Type B pancreatic cell (in vitro differentiated cells): ENCODE measurements at places on chromosomes 12 and 14. TPM values are rescaled to one million over a fixed set of nuclear protein-coding genes. Genes with fewer than 3 reads are reported as not detected.

GRCh38 chr12:108734200-108734906 lies 3.0 kb upstream of the CORO1C start:
- peak overlapping the region; percentile 82 for H3K4me3 ChIP-seq
- DNase-seq = no peak
- H3K27me3 ChIP-seq = no peaks in the 10 kb centered on the region
- H3K27ac ChIP-seq = peak overlapping the region; percentile 100
- peaks cover 21% of the 10 kb centered on the region for H3K4me1 ChIP-seq

DNA sequence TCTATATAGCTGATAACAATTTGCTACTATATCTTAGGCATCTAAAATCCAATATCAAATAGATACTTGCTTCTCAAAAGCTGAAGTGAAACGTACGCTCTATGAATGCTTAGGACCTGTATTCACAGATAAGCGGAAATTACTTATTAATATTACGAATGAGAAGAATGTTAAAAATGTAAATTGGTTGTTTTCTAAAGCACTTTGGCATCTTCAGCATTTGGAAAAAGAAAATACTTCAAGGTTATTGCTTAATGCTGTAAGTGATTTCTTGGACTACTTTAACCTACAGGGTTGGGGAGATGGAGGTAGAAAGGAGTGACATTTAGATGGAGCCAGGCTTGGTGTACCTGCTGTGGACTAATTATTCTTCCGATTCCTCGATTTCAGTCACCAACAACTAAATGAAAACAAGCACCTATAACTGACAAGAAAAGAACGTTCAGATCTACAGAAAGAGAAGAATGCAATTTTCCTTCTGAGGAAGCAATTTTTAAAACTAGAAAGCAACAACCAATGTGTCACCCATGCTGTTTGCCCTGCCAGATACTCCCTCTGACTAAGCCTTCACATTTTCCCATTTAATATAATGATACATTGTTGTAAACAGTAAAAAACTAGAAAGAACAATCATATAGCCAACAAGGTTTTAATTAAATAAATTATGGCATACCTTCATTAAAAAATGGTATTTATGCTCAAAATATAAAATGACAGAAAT lies 49.3 kb downstream of the SLC25A21 start:
- no peaks in the 10 kb centered on the region for H3K4me1 ChIP-seq
- no peak overlapping the region for H3K4me3 ChIP-seq
- no peaks in the 10 kb centered on the region for H3K27me3 ChIP-seq
- H3K27ac ChIP-seq = no peak overlapping the region
- H3K36me3 ChIP-seq = no peaks in the 10 kb centered on the region

GRCh38 chr12:6430124-6430989 lies 14.4 kb upstream of the CD27 start:
- H3K27ac ChIP-seq = peak overlapping the region; percentile 73
- no peak for DNase-seq
- no peak overlapping the region for H3K4me3 ChIP-seq
- peaks cover 3% of the 10 kb centered on the region for H3K36me3 ChIP-seq

GRCh38 chr12:50016501-50017475 lies 8.5 kb downstream of the RACGAP1 start:
- no peak overlapping the region for H3K4me3 ChIP-seq
- peaks cover 33% of the 10 kb centered on the region for H3K4me1 ChIP-seq
- H3K36me3 ChIP-seq = peaks cover 21% of the 10 kb centered on the region
- no peaks in the 10 kb centered on the region for H3K27me3 ChIP-seq
- no peak for DNase-seq
- H3K27ac ChIP-seq = no peak overlapping the region

- no peaks in the 10 kb centered on the region for H3K27me3 ChIP-seq
- H3K27ac ChIP-seq = no peak overlapping the region
- no peak for DNase-seq
- H3K4me3 ChIP-seq = no peak overlapping the region
Observed at GRCh38 chr14:73264080-73264884, 27.0 kb downstream of the PAPLN start.

Gene TSPAN8
- 27.3 and 33.7 TPM in 2 replicates for total RNA-seq
